ENCODE measurements at places on chromosomes 12 and 14. TPM values are rescaled to one million over a fixed set of nuclear protein-coding genes. Genes with fewer than 3 reads are reported as not detected.
A peak's percentile ranks its signal among the peaks of the same experiment; 100 is the strongest.

- no peak for DNase-seq
Measured at GRCh38 chr14:32618991-32619390, 289.9 kb downstream of the AKAP6 start.

DNA sequence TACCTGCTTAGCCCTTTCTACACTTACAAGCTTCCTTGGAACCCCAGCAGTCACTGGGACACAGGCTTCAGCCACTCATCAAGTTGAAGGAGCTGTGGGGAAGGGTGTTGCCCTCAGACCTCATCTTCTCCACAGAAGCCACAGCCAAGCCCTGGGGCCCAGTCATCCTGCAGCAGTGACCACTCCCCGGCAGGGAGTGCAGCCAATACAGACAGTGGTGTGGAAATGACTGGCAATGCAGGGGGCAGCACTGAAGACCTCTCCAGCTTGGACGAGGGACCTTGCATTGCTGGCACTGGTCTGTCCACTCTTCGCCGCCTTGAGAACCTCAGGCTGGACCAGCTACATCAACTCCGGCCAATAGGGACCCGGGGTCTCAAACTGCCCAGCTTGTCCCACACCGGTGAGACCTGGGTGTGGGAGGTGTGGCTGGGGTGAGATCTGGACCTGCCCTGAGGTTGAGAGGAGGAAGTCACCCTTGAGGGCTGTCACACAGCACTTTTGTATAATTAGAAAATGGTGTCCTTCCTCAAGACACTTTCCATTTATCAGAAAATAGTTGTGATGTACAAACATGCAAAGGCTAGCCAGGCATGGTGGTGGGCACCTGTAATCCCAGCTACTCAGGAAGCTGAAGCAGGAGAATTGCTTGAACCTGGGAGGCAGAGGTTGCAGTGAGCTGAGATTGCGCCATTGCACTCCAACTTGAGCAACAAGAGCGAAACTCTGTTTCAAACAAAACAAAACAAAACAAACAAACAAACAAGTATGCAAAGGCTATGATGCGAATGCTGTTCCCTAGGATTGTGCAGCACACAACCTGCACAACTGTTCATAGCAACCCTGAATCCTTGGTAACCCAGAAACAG is 9.9 kb downstream of the GLI1 start:
- DNase-seq, result no peak

DNA sequence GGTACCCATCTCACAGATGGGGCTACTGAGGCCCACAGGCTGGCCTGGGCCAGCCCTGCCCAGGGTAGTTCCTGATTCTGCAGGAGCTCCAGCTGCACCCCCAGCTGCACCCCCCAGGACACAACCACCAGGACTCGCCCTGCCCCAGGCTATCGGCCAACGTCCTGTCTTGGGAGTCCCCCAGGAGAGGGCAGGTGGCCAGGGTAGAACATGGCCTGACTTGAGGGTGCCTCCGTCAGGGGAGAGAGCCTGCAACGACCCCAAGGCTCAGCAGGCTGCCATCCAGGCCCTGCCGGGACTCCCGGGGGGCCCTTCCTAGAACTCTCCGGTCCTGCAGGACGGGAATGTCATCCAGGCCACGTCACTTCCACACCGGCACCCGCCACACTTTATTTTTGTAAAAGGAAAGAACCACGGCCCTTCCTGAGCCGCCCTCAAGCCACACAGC is 15.8 kb downstream of the JAG2 start:
- peak; percentile 51 for DNase-seq

DNA sequence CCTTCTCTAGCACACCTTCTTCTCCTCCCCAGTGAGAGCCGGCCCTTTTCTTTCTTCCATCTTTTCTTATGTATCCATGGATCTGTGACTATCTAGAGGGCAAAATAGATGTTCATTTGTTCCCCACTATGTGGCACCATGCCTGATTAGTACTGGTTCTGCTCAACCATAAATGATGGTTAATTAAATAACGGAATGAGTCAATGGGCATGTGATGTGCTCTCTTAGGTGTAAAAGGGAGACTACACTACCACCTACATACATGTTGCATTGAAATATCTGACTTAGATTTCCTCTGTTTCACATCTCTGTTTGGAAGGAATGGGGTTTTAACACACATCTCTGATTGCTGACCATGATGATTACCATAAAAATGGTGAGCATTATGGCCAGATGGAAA is 116.5 kb downstream of the BTG1 start:
- DNase-seq, result no peak

STAT6 gene
- 46.2 TPM for total RNA-seq

LMNTD1 gene
- not detected for total RNA-seq

ITGB7 gene
- 1.1 TPM for total RNA-seq

DNA sequence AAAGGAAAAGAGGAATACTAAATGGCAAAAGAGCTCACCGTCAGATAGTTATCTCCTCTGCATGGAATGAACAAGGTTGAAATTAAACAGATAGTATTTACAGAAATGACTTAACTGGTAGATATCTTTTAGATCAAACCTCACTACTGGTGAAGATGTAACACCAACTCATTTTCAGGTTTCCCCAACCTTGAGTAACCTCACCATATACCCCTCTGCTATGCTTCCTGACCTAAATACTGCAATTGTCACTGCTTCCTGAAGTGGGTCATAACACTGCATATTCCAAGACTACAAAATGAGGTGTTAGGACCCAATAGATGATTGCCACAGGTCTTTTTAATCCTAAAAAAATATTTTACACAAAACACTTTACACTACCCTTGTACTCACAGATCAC is 76.3 kb upstream of the PLEKHA5 start:
- DNase-seq, result no peak

DNA sequence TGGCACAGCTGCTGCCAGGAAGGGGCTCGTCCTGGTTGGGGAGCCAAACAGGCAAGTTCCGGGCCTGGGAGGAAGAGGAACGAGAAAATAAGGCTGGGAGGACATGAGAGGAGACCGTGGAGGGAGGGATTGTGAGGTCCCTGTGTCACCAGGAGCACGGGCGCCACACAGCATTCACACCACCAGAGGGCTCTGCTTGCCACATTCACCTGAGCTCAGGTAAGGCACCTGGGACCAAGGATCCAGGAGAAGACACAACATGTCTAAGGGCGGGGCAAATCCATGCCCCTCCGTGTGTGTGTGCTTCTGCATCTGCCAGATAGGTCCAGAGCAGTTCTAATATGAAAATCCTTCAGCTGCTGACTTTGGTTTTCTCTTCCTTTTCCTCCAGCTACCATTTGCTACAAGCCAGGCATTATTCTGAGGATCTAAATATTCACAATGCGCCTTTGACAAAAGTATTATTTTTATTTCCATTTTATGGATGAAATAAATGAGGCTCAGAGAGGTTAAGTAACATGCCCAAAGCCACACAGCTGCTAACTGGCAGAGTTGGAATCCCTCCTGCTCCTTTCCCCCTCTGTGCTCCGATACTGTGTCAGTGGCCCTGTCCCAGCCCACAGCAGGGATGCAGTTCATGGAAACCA is 14.6 kb downstream of the RAPGEF3 start:
- no peak for DNase-seq

USP44 gene
- total RNA-seq, result 0.80 TPM

PLEKHA5 gene
- 60.8 TPM for total RNA-seq

ADAMTS20 gene
- total RNA-seq, result not detected

GRCh38 chr14:43175896-43176295 is 1331.2 kb downstream of the FSCB start:
- DNase-seq, result no peak

DNA sequence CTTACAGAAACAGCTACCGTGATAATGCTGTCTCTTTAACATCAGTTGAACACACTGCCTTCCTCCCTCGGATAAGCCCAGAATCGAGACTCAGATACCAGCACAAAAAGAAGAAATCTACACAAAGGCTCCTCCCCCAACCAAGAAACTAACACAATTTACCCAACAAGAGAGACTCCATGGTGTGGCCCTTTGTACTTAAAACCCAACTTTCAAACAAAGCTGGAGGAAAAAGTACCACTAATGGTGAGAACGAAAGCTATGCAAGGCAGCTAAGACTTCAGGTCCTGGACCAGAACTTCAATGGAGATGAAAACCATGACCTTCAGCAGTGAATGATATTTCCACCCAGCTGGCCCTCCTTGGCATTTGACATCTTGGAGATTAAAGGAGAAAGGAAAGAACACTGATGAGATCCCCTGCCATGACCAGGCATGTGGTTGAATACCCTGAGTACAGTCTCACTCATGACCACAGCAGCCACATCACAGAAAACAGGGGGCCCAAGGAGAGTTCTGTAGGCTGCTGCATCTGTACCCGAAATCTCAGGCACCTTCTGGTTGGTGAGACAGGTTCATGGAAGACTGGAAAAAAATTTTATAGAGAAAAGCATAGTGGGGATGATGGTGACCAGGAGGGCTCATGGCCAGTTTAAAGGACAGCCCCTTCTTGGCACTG is 36.7 kb downstream of the RBM19 start:
- DNase-seq, result no peak

SLC6A13 gene
- total RNA-seq, result 1.8 TPM

- DNase-seq, result no peak
Measured at GRCh38 chr14:45123271-45123670, 11.0 kb downstream of the FKBP3 start.

KRT7 gene
- total RNA-seq, result not detected

DNA sequence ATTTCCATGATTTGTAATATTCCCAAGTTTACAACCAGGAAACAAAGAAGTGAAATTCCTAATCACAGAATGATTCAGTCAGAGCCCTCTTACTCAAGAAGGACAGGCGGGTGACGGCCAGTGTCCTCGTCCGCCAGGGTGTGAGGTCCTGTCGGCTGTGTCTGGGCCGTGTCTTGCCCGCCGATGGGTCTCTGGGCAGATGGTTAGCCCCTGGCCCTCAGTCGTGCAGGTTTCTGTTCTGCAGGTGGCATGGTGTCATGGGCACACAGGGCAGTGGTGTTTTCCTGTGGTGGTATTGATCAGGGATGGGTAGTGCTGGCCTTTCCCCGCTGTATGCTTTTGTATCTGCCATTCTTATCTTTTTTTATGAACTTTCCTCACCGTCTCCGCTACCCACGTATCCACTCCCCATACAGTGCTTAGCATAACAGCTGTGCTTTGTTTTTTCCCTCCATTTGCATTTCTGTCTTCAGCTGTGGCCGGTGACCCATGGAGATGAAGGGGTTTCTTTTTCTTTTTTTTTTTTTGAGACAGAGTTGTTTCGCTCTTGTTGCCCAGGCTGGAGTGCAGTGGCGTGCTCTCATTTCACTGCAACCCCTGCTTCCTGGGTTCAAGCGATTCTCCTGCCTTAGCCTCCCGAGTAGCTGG is 100.7 kb downstream of the TSPAN9 start:
- DNase-seq, result no peak

DNA sequence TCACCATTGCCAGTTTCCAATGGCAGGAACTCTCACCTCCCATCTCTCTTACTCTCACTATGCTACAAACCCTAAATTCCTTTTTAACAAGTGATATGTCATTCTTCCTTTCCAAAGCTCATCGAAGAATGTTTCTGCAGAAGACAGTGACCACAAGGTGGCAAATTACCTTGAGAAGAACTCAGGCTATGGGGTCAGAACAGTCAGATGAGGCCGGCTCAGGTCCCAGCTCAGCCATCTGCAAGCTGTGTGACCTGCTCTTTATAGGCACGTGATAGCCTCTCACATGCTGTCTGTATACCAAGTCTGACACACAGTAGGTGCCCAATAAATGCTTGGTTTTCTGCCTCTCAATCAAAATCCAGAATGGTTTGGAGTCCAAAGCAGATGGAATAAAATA is 80.7 kb downstream of the FOXN3 start:
- DNase-seq, result no peak

GRCh38 chr12:91074154-91074709 is 16.4 kb upstream of the KERA start:
- DNase-seq, result no peak

NINJ2 gene
- 4.6 TPM for total RNA-seq

REP15 gene
- 5.5 TPM for total RNA-seq

DNA sequence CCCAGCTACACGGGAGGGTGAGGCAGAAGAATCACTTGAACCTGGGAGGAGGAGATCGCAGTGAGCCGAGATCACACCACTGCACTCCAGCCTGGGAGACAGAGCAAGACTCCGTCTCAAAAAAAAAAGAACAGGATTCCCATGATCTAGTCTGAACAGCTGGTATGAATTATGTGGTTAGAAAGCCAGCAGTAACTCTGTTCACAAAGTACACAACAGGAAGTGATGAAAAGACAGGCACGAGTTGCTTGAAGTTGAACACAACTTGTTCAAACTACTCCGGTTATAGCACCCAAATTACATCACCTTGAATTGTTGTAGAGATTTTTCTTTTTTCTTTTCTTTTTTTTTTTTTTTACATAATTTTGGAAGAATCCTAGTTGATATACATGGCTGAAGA is 238.8 kb upstream of the RGS6 start:
- no peak for DNase-seq

DNA sequence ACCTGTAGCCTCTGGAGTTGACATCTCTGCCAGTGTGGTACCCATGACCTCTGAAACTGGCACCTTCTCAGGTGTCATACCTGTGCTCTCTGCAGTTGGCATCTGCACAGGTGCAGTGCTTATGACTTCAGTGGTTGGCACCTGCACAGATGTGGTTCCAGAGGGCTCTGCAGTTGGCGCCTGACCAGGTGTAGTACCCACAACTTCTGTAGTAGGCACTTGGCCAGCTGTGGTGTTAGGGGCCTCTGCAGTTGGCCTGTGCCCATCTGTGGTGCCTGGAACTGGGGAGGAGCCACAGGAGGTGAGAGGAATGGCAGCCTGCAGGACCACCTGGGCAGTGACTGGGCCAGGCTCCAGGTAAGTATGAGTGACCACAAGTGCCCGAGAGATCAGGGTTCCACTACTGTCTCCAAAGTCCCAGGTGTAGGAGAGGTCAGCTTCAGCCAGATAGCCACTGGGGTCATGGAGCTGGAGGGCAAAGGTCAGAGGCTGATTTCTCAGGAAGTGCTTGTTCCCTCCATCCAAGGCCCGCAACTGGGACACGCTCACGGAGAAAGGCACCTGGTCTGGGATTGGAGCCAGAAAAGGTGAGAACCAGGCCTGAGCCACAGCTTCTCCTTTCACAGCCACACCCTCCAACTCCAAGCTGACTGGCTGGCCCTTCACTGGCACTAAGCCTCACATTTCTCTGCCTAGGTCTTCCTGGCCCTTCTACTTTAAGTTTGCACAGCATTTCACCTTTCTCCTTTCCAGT is 8.6 kb downstream of the PMEL start:
- no peak for DNase-seq
